ENCODE measurements at places on chromosomes 5 and 9.

GRCh38 chr5:170540271-170540670 is 36.5 kb downstream of the KCNIP1 start:
- DNase-seq = no peak

DNA sequence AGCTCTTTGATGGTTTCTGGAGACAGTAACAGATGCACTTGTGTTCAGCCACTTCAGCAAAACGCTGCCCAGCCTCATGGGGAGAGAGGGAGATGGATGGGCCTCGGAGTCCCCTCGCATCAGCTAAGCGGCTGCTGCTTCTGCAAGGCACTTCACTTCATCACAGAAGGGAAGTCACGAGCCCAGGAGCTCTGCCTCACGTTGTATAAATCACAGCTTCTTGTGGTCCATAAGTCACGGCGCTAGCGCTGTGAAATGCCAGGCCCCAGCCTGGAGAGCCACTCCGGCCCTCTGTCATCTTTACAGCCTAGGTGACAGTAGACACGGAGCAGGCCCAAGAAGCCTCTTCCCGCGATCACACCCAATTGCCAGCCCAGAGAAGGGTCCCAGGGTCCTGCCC is 23.4 kb downstream of the DBH start:
- no peak for DNase-seq

DNA sequence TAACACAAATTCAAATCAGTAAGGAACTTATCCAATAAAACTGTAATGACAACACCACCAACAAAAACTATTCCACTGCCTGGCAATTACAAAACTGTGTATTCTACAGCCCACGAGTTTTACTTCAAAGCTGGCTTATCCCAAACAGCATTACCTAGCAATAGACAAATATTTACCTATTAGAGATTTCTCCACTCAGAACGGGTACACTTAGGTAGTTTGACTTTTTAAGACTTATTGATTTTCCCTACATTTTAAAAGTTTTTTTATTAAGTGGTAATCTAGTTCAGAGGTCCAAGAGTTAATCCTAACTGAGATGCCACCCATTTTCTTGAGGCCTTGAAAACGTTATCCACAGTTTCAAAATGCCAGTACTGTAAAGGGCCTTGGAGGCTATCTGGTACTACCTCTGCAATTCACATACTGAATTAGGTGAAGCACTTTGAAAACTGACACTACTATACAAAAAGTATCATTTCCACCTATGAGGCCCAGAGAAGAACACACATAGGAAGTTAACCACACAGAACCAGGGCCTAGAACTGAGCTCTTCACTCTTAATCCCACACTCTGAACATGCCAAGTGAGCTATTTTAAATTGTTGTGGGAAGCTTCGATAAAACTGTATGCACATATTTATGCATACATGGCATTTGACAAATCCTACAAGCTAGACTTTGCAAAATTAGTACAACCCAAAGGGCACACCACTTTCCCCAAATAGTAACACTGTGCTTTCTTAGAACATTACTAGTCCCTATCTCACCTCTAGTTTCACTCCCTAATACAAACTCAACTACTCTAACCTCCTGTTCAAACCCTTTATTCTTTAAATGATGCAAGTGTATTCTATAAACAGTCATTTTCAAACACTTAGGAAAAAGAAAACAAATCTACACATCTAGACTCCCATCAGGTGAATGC is 2.1 kb downstream of the NADK2 start:
- DNase-seq = no peak

GRCh38 chr9:117929868-117930267 is 225.7 kb downstream of the TLR4 start:
- DNase-seq = peak; percentile 53

GRCh38 chr5:56951126-56951945 is 587 bp downstream of the MIER3 start:
- DNase-seq = no peak

DNA sequence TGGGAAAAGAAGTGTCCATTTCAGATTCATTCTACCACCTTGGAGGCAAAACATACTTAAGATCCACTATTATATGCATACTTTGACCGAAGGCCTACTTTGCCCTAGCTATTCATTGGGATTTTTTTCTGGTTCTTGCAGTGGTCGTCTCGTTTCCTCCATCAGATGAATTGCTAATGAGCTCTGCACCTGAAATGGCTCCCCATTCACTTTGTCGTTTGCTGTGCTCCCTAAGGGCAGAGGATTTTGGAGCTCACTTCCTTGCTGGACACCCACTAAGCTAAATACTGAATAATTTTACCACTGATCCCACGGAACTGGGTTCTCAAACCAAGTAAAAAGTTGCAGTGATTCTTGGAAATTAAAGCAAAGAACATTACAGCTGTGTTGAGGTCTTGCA is 1.9 kb downstream of the KDM3B start:
- DNase-seq = peak; percentile 3

- DNase-seq = no peak
Observed at GRCh38 chr5:4907571-4907970, 232.6 kb upstream of the ADAMTS16 start.

GRCh38 chr9:106718936-106719335 is 144.0 kb upstream of the ZNF462 start:
- no peak for DNase-seq

- DNase-seq = no peak
Observed at GRCh38 chr5:78727786-78728761, 79.5 kb upstream of the LHFPL2 start.

- DNase-seq = no peak
Observed at GRCh38 chr9:75039801-75040200, 11.7 kb upstream of the CARNMT1 start.

All from DMS79 treated with DMSO at 0.1 percent for 48 hours (cell line).